Activated naive CD8-positive, alpha-beta T cell treated with anti-CD3 and anti-CD28 coated beads for 36 hours (primary cell): ENCODE measurements at places on chromosomes 6 and 20. TPM values are rescaled to one million over a fixed set of nuclear protein-coding genes. Genes with fewer than 3 reads are reported as not detected.
A peak's percentile ranks its signal among the peaks of the same experiment; 100 is the strongest.

GRCh38 chr6:42451333-42452170 is at the start of gene TRERF1:
Gene TRERF1, minus strand, starts transcription at chr6:42451926. Its CDS starts 182,336 bp downstream, at chr6:42269590.
- DNase-seq, result peak; percentile 49

- no peak for DNase-seq
Observed at GRCh38 chr20:2829376-2829775, 11.1 kb downstream of the PCED1A start.

DNA sequence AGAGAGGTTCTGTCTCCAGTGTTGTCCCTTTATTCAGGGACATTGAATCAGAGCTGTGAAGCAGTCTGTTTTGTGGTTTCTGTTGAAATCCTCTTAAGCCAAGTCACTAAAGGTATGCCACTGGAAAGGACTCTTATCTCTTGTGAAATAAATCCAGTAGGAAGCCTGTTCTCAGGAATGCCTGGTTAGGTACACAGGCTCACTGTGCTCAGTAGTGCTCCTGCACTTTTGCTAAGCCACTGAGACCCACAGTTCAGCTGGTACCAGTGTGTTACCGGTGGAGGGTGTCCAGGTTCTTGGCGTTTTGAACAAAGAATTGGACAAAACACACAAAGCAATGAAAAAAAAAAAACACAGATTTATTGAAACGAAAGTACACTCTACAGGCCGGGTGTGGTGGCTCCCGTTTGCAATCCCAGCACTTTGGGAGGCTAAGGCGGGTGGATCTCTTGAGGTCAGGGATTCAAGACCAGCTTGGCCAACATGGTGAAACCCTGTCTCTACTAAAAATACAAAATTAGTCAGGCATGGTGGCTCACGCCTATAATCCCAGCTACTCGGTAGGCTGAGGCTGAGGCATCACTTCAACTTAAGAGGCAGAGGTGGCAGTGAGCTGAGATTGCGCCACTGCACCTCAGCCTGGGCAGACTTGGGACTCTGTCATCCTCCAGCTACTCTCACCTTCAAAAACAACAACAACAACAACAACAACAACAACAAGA is 186.1 kb downstream of the JARID2 start:
- DNase-seq, result no peak

DNA sequence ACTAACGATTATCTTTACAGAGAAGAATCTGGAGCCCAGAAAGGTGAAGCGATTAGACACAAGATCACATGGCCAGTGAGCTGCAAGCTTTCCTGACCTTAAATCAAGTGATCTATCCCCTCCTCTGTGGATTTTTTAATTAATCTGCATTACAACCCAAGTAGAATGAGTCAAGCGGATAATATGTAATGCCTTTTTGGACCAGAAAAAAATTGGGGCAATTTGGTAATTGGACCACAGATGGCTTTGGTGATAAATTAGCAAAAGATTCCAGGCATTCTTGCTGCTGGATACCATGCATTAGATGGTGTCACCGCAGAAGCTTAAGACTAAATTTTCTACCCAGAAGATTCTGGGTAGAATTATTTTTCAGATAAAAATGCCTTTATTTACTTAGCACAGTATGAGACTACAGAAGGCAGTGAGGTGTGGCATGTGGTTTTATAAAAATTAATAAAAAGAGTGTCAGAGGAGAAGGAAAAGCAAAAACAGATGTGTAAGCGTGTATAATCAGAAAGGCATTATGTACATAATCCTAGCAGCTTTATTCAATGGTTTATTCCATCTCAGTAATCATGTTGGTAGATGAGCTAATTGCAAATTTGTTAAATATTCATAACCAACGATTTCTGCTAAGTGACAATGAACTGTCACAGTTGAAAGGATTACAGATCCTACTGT is 53.9 kb upstream of the PCSK2 start:
- DNase-seq, result no peak

DNA sequence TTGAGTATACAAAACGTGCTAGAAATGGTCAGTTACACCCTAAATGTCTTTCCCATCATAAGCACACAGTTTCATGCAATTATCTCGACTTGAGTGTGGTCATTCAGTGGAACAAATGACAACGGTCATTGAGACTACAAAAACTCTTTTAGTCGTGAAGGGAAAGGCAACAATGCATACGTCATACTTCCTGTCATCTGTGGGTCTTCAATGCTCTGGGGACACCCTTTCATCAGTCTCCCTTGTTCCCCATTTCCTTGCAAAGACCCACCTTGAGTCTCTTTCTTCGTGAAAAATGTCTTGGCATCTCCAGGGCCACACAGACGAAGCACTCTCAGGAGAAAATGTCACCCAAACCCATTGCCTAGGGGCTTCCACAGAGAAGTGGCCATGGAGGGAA is 238.5 kb downstream of the GMPR start:
- no peak for DNase-seq

DNA sequence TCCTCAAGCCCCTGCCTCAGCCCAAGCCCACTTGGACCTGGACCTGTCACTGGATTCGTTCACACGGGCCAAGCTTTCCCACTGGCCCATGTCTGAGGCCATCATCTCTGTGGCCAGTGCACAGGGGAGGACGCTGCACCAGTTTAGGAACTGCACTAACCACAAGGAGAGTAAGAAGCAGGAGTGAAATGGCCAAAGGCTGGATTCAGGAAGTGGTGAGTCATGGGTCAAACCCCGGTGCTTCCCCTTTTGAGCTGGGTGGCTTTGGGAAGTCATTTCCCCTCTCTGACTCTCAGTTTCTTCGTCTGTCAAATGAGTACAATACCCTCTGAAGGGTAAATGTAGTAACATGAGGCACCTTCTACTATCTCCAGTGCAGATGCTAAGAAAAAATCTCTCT is 87.9 kb downstream of the CD40 start:
- DNase-seq, result no peak

DNA sequence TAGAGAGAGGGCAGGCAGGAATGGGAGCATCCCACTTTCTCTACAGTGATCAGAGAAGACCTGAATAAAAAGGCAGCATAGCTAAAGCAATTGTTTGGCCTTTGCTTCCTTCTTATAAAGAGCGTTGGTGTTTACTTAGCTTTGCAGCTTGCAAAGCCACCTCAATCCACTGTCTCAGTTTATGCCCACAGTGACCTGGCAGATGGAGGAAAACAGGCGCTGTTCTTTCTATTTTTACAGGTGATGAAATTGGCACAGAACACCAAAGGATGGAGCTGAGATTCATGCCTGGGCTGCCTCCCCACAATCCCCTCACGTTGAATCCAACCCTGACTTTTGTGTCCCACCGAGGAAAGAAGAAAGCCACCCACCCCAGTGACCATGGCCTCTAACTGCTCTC is 130.5 kb downstream of the TTLL2 start:
- DNase-seq, result no peak

DNA sequence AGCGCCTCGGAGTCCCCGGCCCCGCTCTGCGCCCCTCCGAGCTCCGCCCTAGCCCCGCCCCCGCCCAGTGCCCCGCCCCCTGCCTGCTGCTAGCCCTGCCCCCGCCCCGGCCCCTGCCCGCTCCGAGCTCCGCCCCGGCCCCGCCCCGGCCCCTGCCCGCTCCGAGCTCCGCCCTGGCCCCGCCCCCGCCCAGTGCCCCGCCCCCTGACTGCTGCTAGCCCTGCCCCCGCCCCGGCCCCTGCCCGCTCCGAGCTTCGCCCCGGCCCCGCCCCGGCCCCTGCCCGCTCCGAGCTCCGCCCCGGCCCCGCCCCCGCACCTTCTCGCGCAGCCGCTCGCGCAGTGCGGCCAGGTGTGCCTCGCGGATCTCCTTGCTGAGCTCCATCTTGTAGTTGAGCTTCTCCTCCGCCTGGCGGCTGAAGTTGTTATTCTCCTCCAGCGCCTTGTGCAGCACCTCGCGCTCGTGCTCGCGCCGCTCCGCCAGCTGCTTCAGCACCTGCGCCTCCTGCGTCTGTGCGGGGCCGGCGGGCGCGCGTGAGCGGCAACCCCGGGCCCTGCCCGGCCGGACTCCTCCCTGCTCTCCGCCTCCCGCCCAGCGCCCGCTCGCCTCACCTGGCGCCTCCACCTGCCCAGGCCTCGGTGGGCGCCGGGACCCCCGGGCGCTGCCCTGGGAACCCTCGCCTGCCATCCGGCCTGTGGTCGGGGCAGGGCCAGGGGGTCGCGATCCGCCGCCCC is 11.3 kb downstream of the STMN3 start:
- peak; percentile 98 for DNase-seq

DNA sequence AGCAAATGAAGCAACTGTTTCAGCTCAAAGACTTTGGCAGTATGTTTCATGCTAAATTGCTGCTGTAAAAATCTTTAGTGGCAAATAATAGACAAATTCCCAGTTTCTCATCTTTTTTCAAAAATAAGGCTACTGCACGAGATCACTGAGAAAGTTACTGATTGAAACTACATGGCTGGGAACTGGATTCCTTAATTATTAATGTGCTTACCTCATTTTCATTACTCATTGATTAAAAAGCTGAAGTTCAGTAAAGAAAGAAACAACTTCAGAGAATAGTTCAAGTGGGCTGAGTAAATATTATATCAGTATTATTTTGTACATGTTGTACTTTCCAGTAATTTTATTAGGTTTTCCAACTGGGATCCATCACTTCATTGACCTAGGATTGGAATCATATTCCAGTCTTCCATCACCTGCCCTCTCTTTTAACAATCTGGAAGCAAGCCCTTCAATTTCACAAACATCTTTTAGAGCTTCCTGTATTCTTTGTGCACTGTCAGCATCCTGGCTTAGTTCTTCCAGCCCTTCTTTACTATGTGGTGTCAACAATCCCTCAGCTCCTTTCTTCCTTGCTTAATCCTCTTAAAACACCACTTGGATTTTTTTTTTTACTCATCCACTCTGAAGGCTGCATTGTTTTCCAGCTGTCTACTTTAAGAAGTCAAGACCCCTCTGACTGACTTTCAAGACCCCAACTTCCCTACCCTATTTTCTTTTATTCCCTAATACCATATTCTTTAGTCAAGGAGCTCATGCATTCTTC is 4.3 kb downstream of the MEI4 start:
- no peak for DNase-seq

- DNase-seq, result no peak
Observed at GRCh38 chr6:18431581-18431980, 44.4 kb downstream of the RNF144B start.

DNA sequence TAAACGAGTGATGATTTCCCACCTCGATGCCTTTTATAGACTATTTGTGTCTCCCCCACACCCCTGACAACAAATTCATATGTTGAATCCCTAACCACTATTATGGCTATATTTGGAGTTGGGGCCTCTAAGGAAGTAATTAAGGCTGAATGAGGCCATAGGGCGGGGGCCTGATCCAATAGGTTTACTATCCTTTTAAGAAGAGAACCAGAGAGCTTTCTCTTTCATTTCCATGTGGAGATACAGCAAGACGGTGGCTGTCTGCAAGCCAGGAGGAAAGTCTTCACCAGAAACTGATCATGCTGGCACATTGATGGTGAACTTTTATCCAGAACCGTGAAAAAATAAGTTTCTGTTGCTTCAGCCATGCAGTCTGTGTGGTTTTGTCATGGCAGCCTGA is 38.9 kb upstream of the CLIC5 start:
- DNase-seq, result no peak

GRCh38 chr6:166908811-166909210 is 47.5 kb downstream of the RNASET2 start:
- DNase-seq, result no peak

DNA sequence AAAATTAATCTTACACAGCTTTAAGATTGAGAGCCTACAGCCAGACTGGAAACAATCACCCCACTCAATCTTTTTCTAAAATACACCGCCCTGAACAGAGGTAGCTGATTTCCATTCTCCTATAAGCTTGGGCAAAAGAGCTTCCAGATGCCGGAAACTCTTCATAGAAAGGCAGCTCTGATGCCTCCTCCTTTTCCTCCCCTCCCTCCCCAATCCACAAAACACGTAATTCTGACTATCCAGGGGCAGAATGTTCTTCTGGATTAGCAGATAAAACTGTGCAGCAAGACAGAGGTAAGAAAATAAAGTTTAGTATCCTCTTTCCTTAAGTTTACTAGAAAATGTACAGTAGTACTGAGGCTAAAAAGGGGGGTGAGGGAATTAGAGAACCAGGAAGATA is 15.8 kb downstream of the ADNP start:
- DNase-seq, result no peak

- DNase-seq, result no peak
Observed at GRCh38 chr6:92635553-92636153, 783.7 kb downstream of the EPHA7 start.

- DNase-seq, result no peak
Observed at GRCh38 chr6:25713824-25714223, 40.7 kb upstream of the SLC17A4 start.

DNA sequence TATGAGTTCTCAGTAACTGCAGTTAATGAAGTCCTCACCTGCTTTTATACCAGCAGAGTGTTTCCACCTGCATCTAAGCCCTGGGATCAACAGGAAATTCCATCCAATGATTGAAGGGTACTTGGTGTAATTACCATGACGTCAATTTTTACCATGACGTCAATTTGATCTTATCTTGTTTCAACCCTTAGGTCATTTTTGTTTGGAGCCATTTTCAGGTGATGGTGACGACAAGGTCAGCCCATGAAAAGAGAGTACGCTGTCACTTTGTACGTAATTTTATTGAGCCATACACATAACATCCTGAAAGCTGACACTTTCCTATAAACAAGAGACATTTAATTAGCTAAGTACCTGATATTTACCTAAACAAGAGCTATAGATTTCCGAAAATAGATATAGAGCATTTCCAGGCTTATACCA is at the start of gene CGA:
TSS of gene CGA (minus strand) at position 20 of the 423 bp plus-strand sequence. CDS start 6,906 bp downstream, outside the sequence.
- no peak for DNase-seq

DNA sequence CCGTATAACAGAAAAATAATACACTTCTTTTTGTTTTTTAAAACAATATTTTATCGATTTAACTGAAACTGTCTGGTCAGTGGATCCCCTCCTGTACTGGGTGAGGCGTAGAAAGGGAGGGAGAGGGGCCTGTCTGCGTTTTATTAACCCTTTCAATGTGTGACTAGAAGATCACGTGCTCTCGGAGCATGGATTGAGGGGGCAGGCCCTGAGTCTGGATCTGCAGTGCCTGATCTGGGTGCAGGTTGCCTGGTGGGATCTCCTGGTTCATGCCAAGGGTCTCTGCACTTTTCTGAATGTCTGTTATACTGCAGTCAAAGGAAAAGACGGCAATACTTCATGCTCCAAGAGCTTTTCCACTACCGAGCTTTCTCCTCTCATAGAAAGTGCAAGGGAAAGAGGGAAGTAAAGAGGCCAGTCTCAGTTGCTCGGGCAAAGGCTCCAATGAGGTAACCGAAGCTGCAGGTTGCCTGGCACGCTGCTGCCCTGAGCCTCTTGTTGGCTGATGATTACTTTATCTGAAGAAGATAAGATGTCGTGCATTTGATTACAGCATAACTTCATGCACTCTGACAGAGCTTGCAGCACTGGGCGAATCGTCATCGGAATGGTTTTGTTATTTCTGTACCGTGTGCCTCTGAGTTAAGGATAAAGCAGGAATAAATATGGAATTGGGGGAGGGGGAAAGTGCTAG is 167.5 kb upstream of the PMEPA1 start:
- no peak for DNase-seq

- DNase-seq, result no peak
Observed at GRCh38 chr6:25309886-25310285, 30.7 kb downstream of the CARMIL1 start.

GRCh38 chr20:41497186-41497895 is 120.8 kb downstream of the CHD6 start:
- DNase-seq, result no peak

PNPLA1 gene
- total RNA-seq, result not detected

OR2J3 gene
- not detected for total RNA-seq

CRISP3 gene
- total RNA-seq, result not detected

STX16 gene
- 84.0 TPM for total RNA-seq
